Central memory CD8-positive, alpha-beta T cell (primary cell): ENCODE measurements at places on chromosomes 3 and 15.

- no peak for DNase-seq
These were observed 89.8 kb upstream of the ONECUT1 start for GRCh38 chr15:52879904-52880303.

GRCh38 chr3:147836330-147836729 is 427.2 kb downstream of the ZIC1 start:
- no peak for DNase-seq

DNA sequence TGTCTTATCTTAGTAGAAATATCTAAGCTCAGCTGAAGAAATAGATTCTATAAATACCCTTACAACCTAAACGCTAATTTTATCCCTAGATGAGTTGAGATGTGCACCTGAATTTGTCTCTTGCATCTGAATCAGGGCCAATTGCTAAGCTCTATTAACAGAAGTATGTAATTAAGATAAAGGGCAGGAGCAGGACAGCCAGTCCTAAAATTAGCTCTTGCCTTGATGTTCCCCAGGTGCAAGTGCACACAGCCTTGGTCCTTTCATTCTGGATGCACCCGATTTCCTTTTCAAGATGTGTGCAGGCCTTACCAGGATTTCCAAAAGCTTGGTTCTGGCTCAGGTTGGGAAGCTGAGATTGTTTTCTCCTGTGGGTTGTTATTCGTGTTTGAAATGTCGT is 52.4 kb downstream of the MAGI1 start:
- no peak for DNase-seq

- no peak for DNase-seq
These were observed 18.2 kb downstream of the PLOD2 start for GRCh38 chr3:146142757-146143156.
